Heart right ventricle (tissue), 16 donors: ENCODE measurements at places on chromosomes 1 and 21. TPM values are rescaled to one million over a fixed set of nuclear protein-coding genes. Genes with fewer than 3 reads are reported as not detected.

CR1L gene
- not detected for total RNA-seq

C1orf87 gene
- total RNA-seq: not detected

CD48 gene
- total RNA-seq: 0.59 TPM

CIART gene
- total RNA-seq: 9.6 TPM

SPRR3 gene
- not detected for total RNA-seq

KRTAP7-1 gene
- total RNA-seq: not detected

RNF187 gene
- 99.7 TPM for total RNA-seq

GRCh38 chr1:215475796-215476481, 91.2 kb upstream of the KCTD3 start:
- H3K4me1 ChIP-seq: no peaks in the 10 kb centered on the region
- H3K27ac ChIP-seq: no peak overlapping the region
- H3K36me3 ChIP-seq: no peaks in the 10 kb centered on the region
- DNase-seq: no peak

GRCh38 chr1:24535021-24535424, 20.9 kb upstream of the NCMAP start:
- no peaks in the 10 kb centered on the region for H3K27me3 ChIP-seq
- H3K4me3 ChIP-seq: no peak overlapping the region
- H3K4me1 ChIP-seq: no peaks in the 10 kb centered on the region
- no peak for DNase-seq

DNA sequence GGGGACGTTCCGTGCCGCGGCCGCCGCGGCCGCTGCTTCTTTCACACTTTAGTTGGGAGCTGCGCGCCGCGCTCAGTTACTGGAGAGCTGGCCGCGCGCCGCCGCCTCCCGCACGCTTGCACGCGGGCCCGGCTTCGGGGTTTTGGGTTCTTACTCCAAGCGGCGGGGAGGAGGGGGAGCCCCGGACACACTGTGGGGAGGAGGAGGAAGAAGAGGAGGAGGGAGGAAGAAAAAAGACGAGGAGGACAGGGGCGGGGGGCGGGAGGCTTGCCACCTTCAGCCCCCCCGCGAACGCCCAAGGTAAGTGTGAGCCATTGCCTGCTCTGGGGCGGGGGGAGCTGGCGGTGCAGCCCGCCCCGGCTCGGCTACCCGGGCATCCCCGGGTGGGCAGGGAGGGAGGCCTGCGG, 243 bp downstream of the C1orf21 start:
- no peaks in the 10 kb centered on the region for H3K27me3 ChIP-seq
- H3K27ac ChIP-seq: peak overlapping the region; percentile 95
- no peaks in the 10 kb centered on the region for H3K36me3 ChIP-seq
- peaks cover 40% of the 10 kb centered on the region for H3K4me1 ChIP-seq
- H3K4me3 ChIP-seq: peak overlapping the region; percentile 84

GRCh38 chr1:241642593-241642944, 2.4 kb upstream of the CHML start:
- no peaks in the 10 kb centered on the region for H3K4me1 ChIP-seq
- no peak overlapping the region for H3K4me3 ChIP-seq
- no peak overlapping the region for H3K27ac ChIP-seq
- DNase-seq: no peak
- no peaks in the 10 kb centered on the region for H3K36me3 ChIP-seq

DNA sequence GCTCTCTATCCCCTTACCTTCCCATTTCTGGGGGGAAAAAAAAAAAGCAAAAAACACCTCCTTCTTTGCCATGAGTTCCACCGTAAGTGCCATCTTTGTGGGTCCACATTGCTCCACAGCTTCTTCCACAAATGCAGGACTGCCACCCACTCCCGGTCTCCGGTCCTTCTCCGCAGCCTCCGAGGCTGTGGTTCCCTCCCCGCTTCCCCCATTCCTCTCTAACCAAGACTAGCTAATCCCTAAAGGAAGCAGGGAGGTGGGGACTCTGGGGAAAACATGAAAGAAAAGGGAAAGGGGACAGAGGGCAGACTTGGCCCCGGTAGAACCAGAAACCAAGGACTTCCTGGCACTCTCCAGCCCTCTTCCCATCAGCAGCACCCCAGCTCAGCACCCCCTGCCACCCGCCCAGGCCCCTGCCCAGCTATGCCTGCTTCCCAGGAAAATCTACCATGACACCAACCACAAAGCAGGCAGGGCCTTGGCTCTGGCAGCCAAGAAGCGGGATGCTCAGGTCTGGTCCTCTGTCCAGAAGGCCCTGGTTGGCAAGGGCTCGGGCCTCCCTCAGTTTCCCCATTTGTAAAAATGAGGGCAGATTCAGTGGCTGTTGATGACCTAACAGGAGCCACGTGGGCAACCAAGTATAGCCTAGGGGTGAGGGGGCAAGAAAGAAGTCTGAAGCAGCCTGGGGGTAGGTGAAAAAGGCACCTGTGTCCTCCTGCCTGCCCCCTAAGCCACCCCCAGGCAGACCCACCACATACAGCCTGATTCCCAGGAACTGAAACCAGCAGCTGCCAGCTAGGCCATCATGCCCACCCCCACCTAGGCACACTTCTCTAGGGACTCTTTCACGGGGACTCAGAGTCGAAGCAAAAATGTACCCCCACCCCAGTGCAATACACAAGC, 2.5 kb downstream of the EPHA2 start:
- H3K4me1 ChIP-seq: peaks cover 58% of the 10 kb centered on the region
- H3K27ac ChIP-seq: peak overlapping the region; percentile 94
- no peaks in the 10 kb centered on the region for H3K27me3 ChIP-seq
- peak overlapping the region; percentile 89 for H3K4me3 ChIP-seq

- no peak overlapping the region for H3K4me3 ChIP-seq
- no peak for DNase-seq
- no peaks in the 10 kb centered on the region for H3K27me3 ChIP-seq
- H3K27ac ChIP-seq: no peak overlapping the region
- no peaks in the 10 kb centered on the region for H3K4me1 ChIP-seq
- no peaks in the 10 kb centered on the region for H3K36me3 ChIP-seq
Observed at GRCh38 chr1:95652423-95652965, 418.5 kb downstream of the RWDD3 start.

DNA sequence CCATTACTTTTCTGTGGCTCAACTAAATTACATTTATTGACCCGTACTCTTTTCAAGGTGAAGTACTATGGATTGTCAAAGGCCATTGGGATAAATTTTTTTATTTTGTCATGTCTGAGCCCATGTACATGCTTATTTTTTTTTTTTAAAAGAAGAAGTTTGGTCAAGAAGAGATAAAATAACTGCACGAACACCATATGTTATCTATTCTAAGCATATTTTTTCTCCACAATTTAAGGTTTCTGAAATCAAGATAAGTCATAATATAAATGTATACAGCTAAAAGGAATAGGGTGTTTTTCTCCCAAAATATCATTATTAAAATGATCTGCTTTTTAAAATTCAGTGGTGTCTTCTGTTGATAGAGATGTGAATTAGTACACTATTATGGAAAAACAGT, 35.0 kb upstream of the SH2D1B start:
- no peak overlapping the region for H3K4me3 ChIP-seq
- H3K36me3 ChIP-seq: no peaks in the 10 kb centered on the region

DNA sequence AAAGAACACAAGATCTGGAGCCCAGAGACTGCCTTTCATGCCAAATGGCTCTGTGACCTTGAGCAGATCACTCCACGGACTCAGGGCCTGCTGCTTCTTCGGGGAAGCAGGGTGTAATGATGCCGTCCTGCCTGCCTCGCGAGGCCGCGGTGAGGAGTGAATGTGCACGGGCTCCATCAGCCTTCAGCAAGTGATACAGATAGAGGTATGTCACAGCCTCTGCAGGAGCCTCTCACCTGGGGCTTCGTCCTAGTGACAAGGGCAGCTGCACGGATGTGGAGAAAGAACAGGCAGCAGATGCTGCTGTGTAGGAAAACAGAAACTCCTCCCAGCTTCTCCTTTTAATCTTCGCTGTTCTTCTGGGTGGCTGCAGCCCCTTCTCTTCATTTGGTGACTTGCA, 127.5 kb downstream of the KCNN3 start:
- no peak overlapping the region for H3K27ac ChIP-seq
- H3K27me3 ChIP-seq: no peaks in the 10 kb centered on the region
- H3K36me3 ChIP-seq: no peaks in the 10 kb centered on the region
- peaks cover 12% of the 10 kb centered on the region for H3K4me1 ChIP-seq
- no peak overlapping the region for H3K4me3 ChIP-seq
- no peak for DNase-seq

- H3K27ac ChIP-seq: no peak overlapping the region
- peaks cover 11% of the 10 kb centered on the region for H3K4me1 ChIP-seq
- no peaks in the 10 kb centered on the region for H3K36me3 ChIP-seq
Observed at GRCh38 chr1:10625076-10625475, 150.3 kb downstream of the PEX14 start.
